ENCODE measurements at places on chromosomes 5 and 9.

- DNase-seq: no peak
These were observed 132.0 kb upstream of the RAI14 start for GRCh38 chr5:34524123-34524522.

GRCh38 chr5:3197304-3198073 lies 398.1 kb upstream of the IRX1 start:
- no peak for DNase-seq

GRCh38 chr9:122001491-122002201 lies 91.5 kb downstream of the TTLL11 start:
- DNase-seq: no peak

GRCh38 chr5:59002162-59002825 lies 419.4 kb downstream of the RAB3C start:
- DNase-seq: no peak

GRCh38 chr5:44909004-44909403 lies 100.3 kb downstream of the MRPS30 start:
- DNase-seq: no peak

DNA sequence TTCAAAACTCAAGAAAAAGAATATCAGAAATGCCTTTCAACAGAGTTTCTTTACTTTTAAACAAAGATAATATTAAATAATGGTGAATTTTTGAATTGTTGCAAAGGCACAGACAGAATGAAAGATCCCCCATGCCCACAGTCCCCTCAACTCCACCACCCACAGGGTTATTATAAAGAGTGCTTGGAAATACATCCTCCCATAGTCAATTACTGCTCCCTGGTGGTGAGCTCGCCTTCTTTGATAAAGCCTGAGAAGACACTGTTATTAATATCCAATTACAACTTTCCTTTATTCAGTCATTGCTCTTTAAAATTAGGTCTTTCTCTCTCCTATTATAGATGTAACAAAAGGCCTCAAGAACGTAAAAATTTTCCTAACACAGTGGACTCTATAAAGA lies 490.2 kb upstream of the RORB start:
- no peak for DNase-seq

DNA sequence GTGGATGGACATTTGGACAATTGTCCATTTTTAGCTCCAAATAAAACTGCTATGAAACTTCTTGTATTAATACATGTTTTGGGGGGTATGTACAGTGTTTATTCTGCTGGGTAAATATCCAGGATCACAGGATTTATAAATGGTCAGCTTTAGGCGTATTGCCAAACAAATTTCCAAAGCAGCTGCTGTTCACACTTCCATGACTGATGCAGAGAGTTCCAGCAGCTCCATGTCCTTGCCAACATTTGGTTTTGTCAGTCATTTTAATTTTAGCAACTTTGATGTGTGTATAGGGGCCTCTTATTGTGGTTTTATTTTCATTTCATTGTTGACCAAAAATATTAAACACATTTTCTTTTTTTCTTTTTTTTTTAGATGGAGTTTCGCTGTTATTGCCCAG lies 9.8 kb upstream of the SUSD1 start:
- DNase-seq: no peak

- no peak for DNase-seq
These were observed 316.3 kb downstream of the GABRB2 start for GRCh38 chr5:161230221-161230620.

- DNase-seq: no peak
These were observed 66.3 kb downstream of the PIP5K1B start for GRCh38 chr9:68771376-68771775.

DNA sequence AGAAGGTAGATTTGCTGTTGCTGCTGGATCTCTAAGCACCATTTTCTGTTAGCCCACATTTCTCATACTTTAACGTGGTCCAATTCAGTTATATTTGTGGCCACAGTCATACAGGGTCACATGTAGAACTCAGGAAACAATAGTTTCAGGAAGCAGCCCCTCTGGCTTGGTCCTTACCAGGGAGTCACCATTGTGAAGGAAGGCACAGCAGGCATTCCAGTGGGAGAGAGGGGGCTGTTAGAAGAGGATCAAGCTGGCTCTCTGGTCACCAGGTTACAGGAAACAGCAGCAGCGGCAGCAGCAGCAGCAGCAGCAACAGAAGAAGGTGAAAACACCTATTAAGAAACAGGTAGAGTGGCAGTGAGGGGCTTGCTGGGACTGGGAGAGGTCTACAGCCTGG lies 14.5 kb downstream of the C9orf43 start:
- no peak for DNase-seq

GRCh38 chr5:135204151-135204600 lies 170.1 kb upstream of the PITX1 start:
- no peak for DNase-seq

- peak; percentile 84 for DNase-seq
These were observed 23.4 kb downstream of the SPACA9 start for GRCh38 chr9:132901858-132902831.

GRCh38 chr5:145244788-145245187 lies 590.4 kb downstream of the PRELID2 start:
- DNase-seq: no peak

- no peak for DNase-seq
These were observed 29.3 kb upstream of the CLPTM1L start for GRCh38 chr5:1374030-1374678.

GRCh38 chr9:136058801-136059302 lies 36.2 kb downstream of the NACC2 start:
- DNase-seq: no peak

DNA sequence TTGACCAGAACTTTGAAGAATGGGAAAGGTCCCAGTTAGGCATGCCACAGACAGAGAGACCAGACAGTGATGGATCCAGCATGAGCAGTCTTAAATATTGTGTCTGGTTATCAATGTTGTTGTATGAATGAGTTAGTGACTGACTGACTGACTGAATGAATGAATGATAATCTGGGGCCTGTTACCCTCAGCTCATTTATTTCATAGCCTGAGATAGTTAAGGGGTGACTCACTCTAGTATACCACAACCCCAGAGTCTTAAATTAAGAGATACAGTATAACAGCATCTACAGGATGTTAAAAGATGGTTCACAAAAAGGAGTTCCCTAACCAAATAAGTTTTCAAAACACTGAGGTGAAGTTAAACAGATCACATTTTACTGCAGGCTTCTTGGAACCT lies 133.5 kb downstream of the SGCD start:
- no peak for DNase-seq

GRCh38 chr5:151067632-151068432 lies 13.0 kb downstream of the TNIP1 start:
- no peak for DNase-seq

DNA sequence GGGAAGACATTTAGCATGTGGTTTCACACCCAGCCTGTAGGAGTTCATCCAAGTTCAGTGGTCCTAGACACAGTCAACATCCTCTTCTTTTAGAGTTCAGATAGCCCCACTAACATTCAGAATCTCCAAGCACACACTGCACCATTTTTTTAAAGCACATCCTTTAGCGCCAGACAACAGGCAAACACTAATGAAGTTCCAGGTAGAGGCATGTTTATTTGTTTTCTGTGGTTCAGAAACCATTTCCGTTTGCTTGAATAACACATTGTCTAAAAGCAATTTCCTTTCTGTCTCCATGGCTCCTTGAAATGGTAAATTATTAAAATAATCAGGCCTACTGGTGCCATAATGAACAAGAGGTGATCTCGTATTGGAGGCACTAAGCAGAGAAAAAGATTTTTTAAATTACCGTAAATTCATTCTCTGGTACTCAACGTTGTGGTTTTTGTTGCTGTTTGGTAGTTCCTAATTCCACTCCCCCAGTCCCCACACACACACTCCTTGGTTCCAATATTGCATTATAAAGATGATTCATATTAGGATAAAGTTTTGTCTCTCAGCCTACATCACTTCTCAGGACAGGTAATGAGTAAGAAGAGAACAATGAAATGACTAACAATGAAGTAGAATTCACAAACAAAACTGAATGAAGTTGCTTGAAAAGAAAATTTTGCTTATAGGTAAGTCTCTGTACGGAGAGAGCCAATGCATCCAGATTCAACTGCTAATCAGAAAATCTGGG lies 153.1 kb downstream of the PCSK1 start:
- peak; percentile 48 for DNase-seq

DNA sequence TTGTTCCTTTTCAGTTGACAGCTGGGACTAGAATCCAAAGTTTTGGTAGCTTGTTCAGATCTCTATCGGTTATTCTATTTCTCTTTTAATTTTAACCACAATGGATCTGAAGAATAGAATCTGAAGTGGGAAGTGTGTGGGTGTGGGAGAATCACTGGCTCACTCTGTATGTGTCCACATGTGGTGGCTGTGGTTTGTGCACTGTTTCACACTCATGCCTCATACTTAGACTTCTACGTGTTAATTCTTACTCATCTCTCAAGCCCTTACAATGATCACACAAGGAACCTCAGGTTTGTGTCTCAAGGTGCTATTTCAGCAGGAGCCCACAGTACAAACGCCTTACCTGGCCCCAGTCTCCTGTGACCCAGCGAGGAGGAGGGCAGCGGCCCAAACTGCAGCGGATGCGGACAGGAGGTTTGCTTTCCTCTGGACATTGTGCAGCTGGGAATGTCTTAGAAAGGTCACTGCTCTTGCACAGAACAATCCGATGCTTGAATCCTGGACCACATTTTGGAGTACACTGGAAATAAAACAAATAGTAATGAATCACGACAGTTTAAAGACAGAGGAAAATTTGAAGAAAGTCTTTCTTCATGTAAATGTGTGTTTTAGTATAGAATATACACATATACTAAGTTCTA lies 309.1 kb downstream of the ADAMTS6 start:
- peak; percentile 74 for DNase-seq

GRCh38 chr9:19456996-19457692 lies 48.3 kb downstream of the ACER2 start:
- DNase-seq: peak; percentile 70

GRCh38 chr9:110028676-110029075 lies 179.3 kb downstream of the C9orf152 start:
- no peak for DNase-seq

DNA sequence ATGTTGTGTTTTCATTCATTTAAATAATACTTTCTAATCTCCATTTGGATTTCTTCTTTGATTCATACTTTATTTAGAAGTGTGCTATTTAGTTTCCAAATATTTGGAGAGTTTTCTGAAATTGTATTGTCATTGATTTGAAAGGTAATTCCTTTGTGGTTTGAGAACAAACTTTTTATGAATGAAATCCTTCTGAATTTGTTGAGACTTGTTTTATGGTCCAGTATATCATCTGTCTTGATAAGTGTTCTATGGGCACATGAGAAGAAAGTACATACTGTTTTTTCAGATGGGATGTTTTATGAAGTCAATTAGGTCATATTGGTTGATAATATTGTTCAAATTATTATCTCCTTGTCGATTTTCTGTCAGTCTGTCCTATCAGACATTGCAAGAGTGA lies 953.8 kb downstream of the NR2F1-AS1 start:
- no peak for DNase-seq

- peak; percentile 68 for DNase-seq
These were observed 34.4 kb upstream of the SLC6A3 start for GRCh38 chr5:1479581-1480188.

DNA sequence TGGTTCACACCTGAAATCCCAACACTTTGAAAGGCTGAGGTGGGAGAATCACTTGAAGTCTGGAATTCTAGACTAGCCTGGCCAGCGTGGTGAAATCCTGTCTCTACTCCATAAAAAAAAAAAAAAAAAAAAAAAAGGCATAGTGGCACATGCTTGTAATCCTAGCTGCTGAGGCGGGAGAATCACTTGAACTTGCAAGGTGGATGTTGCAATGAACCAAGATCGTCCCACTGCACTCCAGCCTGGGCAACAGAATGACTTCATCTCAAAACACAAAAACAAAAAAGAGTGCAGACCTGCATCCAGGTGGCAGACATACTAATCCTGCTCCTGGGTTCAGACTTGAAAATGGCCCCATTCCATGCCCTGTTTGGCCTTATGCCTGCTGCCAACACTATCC lies 21.8 kb upstream of the ADAMTS19 start:
- no peak for DNase-seq

GRCh38 chr5:173848986-173849596 lies 39.1 kb upstream of the CPEB4 start:
- DNase-seq: no peak

DNA sequence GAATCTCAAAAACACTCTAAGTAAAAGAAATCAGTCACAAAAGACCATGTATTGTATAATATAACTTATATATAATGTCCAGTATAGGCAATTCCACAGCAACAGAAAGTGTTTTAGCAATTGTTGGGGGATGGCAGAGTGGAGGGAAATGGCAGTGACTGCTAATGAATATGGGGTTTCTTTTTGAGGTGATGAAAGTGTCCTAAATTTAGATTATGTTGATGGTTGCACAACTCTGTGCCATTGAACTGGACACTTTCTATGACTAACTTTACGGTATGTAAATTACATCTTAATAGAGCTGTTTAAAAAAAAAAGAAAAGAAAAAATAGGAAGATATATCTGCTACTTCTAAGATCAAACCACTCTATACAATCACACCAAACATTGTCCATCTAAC lies 124.9 kb upstream of the ZNF462 start:
- no peak for DNase-seq

- DNase-seq: no peak
These were observed 533.2 kb upstream of the SEMA6A start for GRCh38 chr5:117107859-117108258.

- no peak for DNase-seq
These were observed 25.7 kb upstream of the TNIP1 start for GRCh38 chr5:151106509-151106908.

DNA sequence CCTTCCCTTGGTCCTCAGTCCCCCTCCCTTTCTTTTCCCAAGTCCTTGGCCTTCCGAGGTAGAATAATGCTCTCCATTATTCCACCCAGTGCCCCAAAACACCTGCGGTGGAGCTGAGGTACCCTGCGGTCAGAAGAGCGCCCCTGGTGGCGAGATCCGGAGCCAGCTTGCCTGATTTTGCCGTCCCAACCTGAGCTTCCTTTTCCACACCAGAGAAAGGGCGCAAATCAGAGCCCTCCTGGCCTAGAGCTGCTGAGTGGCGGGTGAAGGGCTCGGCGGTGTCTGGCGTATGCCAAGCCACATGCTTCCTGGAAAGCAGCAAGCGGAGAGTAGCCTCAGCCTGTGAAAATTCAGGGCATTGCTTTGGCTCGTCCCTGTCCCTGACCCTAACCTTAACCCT lies 21.1 kb upstream of the CARTPT start:
- no peak for DNase-seq

GRCh38 chr9:133975511-133975910 lies 16.6 kb downstream of the VAV2 start:
- DNase-seq: no peak

GRCh38 chr5:1209896-1210776 lies 8.7 kb downstream of the SLC6A19 start:
- no peak for DNase-seq
